Effector CD8-positive, alpha-beta T cell (primary cell): ENCODE measurements at places on chromosomes 4 and X.

- DNase-seq: no peak
These were observed 4.7 kb upstream of the ZNF518B start for GRCh38 chr4:10461850-10462400.

GRCh38 chr4:83389756-83390505 lies 55.3 kb upstream of the HPSE start:
- DNase-seq: no peak

GRCh38 chr4:167233685-167234315 lies 494 bp downstream of the SPOCK3 start:
- DNase-seq: no peak

GRCh38 chr4:87835743-87836142 lies 3.0 kb downstream of the MEPE start:
- no peak for DNase-seq

DNA sequence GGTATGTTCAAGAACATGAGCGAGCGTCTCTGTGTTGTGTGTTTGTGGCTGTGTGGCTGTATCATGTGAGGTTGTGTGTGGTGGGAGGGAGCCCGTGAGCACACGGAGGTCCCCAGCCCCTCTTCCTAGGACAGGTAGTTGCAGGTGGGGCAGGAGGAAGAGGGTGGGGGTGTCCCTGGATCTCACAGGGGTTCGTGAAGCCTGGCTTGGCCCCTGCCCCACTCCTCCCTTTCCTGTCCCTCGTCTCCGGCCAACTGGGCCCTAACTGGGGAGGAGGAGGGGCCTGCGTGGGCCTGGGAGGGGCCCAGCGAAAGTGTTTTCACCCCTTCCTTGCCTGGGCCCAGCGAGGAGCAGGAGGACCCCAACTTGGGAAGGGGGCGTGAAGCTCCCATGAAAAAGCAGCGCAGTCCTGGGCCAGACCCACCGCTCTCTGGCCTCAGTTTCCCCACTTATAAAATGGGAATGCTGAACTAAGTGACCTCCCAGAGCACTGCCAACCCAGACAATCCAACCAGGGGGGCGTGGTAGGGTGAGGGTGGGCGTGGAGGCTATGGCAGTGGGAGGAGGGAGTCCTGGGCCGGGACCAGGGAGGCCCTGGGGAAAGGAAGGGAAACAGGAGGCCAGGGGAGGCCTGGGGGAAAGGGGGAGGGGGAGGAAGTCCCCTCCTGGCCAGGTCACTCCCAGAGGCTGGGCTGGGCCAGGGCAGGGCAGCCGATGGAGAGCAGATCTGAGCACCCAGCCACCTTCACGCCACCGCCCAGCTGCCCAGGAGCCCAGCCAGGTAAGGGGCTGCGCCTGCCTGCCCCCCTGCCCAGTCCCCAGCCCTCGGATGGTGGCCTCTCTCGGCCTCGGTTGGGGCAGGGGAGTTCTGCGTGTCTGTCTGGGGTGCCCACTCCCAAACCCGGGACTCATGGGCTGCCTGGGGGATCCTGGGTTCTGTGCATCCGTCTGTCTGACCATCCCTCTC lies at the start of gene AVPR2:
AVPR2 (plus strand) TSS at position 683 of the 967 bp plus-strand sequence. CDS start 473 bp downstream, outside the sequence.
- no peak for DNase-seq

DNA sequence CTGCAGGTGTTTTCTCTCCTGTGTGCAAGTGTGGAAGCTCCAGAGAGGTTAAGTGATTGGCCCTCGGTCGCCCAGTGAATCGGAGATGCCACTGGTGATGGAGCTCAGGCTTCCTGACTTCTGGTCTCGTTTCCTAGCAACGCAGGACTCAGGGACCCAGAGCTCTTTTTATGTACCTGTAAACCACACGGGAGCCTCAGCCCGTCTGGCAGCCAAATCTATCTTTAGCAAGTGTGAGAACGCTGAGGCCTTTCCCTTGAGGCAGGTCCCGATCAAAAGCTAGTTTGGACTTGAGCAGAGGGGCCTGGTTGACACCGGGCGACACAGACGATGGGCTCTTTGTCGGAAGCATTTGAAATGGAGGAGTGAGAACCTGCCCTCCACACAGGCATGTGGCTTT lies 116.8 kb downstream of the SORCS2 start:
- no peak for DNase-seq

GRCh38 chrX:153511784-153512500 lies 5.5 kb upstream of the ATP2B3 start:
- DNase-seq: no peak

GRCh38 chr4:107006218-107006617 lies 29.9 kb downstream of the DKK2 start:
- no peak for DNase-seq

GRCh38 chrX:54746928-54747327 lies 51.1 kb downstream of the ITIH6 start:
- no peak for DNase-seq

DNA sequence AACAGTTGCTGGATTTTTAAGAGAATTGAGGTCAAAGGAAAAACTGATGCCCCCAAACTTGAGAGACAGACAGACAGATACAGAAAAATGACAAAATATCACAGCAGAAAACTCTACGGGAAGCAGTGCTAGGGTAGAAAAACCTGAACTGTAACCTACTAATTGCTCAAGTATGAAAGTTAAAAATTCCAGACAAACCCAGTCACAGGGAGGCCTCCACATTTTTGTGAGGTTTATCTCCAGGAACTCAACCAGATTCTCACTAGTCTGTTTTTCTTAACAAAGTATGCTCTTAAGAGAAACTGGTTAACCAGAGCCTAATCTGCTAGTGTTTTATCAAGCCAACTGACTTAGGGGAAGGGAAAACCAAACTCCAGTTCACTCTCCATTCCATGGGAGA lies 19.9 kb upstream of the PPP3CA start:
- DNase-seq: no peak

DNA sequence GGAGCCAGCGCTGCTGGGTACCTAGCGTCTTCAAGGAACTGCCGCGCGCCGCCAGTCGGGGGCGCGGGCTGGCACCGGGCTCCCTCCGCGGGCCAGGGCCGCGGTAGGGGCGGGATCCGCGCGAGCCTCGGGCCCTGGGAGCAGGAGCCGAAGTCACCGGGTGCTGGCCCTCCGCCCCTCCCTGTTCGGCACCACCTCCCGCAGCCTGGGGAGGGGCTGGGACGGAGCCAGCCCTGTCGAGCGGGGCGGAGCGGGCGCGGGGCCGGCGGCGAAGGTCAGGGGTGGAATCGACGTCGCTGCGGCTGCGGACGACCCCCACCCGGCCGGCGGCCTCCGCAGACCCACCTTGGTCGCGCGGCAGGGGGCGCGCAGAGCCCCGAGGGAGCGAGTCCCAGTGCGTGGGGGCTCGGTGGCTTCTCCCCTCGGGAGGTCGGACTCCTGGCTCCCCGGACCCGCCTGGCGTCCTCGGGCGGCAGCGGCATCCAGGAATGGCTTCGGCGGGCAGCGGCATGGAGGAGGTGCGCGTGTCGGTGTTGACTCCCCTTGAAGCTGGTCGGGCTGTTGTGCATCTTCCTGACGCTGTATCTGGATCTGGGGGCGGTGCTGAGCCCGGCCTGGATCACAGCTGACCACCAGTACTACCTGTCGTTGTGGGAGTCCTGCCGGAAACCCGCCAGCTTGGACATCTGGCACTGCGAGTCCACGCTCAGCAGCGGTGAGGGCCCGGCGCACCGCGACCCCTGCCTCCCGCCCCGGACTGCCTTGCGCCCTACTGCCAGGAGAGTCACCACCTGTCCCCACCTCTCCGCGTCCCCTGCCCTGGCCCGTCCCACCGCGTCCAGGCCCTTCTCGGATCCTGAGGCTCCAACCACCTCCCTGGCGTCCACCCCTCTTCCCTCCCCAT lies 50.5 kb upstream of the FAM47C start:
- no peak for DNase-seq

DNA sequence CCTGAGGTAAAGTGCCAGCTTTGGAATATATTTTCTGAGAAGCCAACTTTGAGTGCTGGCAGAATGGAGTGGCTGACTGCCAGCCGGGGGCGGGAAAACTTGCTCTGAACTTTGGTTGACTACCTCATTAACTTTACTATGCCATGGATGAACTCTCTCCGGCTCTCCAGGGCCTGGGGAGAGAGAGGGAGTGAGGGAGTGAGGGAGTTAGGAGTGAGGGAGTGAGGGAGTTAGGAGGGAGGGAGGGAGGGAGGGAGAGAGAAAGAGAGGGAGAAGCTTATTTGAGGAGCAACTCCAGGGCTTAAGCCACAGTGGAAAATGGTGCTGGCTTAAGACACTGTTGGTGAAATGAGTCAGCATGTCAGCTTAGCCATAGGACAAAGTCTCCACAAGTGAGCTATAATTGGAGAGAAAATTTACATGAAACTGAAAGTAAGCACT lies 280.9 kb upstream of the RPS6KA3 start:
- no peak for DNase-seq

DNA sequence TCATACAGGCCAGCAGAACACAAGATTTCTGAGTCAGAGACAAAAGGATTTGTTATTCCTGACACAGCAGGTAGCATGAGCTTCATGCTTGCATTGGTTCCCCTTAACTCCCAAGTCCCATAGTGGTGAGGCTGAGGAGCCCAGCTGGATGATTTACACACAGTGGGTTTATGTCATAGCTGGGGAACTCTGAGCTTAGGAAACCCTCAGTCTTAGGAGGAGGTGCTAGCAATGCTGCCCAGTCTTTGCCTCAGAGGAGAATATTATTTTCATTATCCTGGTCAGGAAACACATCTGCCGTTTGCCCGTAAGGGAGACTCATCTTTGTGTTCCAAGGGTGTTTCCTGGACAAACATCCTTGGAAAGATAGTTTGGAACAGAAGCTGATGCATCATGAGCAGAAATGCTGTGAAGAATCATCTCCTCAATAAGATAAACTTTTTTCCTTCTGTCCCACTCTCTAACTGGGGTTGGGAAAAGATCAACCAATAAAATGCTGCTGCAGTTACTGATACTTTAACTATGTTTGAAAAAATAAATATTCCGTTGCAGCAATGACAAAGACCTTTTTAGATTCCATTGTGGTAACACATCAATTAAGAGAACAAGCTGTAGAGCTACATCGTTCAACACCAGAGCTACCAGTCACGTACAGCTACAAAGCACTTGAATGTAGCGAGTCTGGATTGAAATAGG lies 146.8 kb downstream of the DCLK2 start:
- no peak for DNase-seq

GRCh38 chr4:29708473-29708872 lies 1011.7 kb upstream of the PCDH7 start:
- DNase-seq: no peak

DNA sequence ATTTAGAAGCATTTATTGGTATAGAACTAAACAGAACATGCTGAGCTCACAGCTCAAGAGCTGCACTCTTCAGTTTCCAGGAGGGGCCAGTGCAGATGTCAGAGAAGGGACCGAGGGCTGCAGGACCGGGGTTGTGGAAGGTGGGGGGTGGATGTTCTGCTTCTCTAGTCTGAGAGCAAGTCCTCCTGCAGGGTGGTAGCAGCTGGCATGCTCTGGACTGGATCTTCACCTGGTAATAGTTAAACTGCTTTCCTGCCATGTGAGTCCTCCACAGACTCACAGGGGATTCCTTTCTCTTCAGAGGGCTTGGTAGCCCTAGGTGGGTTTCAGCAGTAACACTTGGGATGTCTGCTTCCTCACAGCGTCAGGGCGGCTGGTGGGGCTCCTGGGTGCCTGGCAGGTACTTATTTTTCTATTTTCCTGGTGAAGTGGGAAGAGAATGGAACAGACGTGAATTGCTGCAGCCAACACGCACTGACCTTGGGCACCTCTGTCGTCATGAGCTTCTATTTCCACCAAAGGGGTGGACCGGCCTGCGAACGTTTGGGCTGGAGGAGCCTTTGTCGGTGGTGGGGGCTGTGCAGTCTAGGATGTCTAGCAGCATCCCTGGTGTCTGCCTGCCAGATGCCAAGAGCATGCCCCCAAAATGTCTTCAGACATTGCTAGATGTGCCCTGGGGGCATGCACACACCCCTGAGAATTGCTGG lies 2.5 kb downstream of the MAEA start:
- no peak for DNase-seq

- no peak for DNase-seq
These were observed 333.8 kb upstream of the PCDH7 start for GRCh38 chr4:30386266-30386895.

- DNase-seq: no peak
These were observed 51.6 kb upstream of the WDR1 start for GRCh38 chr4:10168151-10168550.

- DNase-seq: no peak
These were observed 83.9 kb downstream of the VEGFC start for GRCh38 chr4:176708771-176709311.

- no peak for DNase-seq
These were observed 100.6 kb downstream of the GC start for GRCh38 chr4:71683309-71683708.

DNA sequence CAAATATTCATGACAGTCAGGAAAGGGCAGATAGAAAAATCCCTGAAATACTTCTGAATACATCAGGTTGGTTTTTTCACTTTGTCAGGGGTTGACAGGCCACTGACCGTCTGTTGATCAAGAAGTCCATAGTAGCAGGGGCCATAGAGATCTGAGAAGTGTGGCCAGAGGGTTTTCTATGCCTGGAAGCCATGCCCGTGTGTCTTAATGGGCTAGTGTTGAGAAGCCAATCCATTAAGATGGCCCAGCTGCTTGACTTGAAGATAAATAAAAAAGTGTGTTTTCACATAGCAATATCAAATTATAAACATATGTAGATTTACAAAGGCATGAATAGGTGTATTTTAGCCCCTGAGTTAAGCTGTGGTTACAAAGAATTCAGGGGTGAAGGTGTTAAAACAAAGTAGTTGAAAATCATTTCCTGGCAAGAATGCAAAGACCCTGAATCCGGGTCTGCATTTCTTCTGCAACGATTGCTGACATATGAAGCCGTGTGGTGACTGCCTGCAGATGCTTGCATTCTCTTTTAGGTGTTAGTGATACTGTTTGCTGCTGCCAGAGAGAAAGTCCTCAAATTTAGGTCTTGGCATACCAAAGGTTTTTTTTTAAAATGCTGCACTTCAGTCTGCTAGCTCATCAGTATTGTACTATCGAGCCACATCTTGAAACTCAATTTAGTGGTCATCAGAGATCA lies 9.3 kb upstream of the LIMCH1 start:
- no peak for DNase-seq

- DNase-seq: no peak
These were observed 370.9 kb downstream of the PRR32 start for GRCh38 chrX:127190381-127190780.

DNA sequence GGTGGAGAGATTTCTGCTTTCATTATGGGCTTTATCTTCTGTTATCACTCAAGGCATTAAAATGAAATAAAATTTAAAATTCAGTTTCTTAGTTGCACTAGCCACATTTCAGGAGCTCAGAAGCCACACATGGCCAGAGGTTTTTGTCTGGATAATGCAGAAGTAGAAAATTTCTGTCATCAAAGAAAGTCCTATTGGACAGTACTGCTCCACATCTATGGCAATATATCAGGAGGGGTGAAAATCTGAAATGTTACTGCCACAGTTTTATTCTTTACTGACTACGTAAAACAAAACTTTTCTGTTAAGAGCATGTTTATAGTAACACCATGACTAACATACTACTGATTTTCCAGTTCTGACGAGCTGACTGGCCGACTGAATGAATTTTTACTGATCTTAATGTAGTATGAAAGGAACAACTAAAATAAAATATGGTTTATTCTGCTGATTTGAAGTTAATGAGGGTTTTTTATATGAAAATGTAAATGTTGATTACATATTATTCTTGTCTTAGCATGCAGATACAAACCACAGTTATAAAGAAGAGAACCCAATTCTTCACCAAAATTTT lies 264.0 kb upstream of the HAND2 start:
- no peak for DNase-seq
